ENCODE measurements at places on chromosomes 12 and 14. TPM values are rescaled to one million over a fixed set of nuclear protein-coding genes. Genes with fewer than 3 reads are reported as not detected.

- no peaks in the 10 kb centered on the region for H3K36me3 ChIP-seq
- H3K4me3 ChIP-seq = no peak overlapping the region
- H3K4me1 ChIP-seq = peaks cover 11% of the 10 kb centered on the region
- H3K27me3 ChIP-seq = no peaks in the 10 kb centered on the region
- no peak overlapping the region for H3K27ac ChIP-seq
These were observed 898.1 kb downstream of the GALC start for GRCh38 chr14:87094913-87095312.

GRCh38 chr12:89349814-89350213, 2.5 kb downstream of the DUSP6 start:
- peak overlapping the region; percentile 99 for H3K27ac ChIP-seq
- H3K36me3 ChIP-seq = peaks cover 22% of the 10 kb centered on the region
- peaks cover 46% of the 10 kb centered on the region for H3K4me1 ChIP-seq
- no peaks in the 10 kb centered on the region for H3K27me3 ChIP-seq

- no peak overlapping the region for H3K4me3 ChIP-seq
- peak overlapping the region; percentile 49 for H3K27ac ChIP-seq
- no peaks in the 10 kb centered on the region for H3K27me3 ChIP-seq
- peaks cover 16% of the 10 kb centered on the region for H3K36me3 ChIP-seq
- no peak for DNase-seq
- no peaks in the 10 kb centered on the region for H3K4me1 ChIP-seq
These were observed 22.7 kb upstream of the ARID4A start for GRCh38 chr14:58275527-58276190.

DNA sequence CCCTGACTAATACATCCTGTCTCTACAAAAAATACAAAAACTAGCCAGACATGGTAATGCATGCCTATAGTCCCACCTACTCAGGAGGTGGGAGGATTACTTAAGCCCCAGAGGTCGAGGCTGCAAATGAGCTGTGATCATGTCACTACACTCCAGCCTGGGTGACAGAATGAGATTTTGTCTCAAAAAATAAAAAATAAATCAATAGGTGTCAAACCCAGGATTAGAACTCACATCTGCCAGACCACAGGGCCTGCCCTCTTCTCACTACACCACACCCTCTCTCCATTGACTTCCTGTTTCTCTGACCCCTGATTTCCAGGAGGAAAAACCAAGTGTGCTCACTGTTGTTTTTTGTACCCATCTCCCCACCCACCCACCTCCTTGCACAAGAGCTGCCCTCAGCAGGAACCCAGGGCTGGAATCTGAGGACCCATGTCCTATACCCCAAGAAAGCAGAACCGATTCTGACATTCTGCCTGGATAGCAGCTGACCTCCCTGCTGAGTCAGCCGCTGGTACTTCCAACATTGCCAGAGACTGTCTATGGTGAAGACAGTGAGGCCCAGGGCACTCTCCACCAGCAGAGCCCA, 6.2 kb downstream of the CMKLR1 start:
- no peaks in the 10 kb centered on the region for H3K36me3 ChIP-seq
- no peak for DNase-seq
- H3K4me3 ChIP-seq = no peak overlapping the region
- H3K4me1 ChIP-seq = no peaks in the 10 kb centered on the region
- H3K27me3 ChIP-seq = peaks cover 8% of the 10 kb centered on the region
- H3K27ac ChIP-seq = no peak overlapping the region

DNA sequence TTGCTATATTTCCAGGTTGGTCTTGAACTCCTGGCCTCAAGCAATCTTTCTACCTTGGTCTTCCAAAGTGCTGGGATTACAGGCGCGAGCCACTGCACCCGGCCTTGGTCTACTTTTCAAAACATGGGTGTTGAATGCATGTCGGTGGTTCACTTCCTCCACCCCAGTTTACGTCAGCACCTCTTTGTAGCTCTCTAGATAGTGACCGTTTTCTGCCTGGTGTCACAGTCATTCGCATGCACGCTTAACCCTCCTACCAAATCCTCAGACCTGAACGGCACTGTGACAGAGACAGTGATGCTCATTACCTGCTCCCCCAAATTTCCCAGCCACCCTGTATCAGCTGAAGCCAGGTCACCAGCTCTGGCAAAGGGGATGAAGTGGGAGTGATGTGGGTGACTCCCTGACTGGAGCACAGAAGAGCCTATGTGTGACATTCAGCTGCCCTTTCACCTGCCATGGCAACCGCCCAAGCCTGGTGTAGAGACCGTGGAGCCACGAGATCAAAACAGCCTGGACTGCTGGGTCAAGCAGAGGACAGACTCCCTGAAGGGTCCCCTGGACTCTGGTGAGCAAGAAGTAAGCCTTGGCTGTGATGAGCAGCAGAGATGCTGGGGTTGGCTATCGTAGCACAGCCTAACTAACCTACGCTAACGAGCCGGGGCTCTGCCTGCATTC, 66.2 kb upstream of the GPR68 start:
- DNase-seq = no peak
- H3K27me3 ChIP-seq = no peaks in the 10 kb centered on the region
- no peaks in the 10 kb centered on the region for H3K4me1 ChIP-seq
- H3K27ac ChIP-seq = no peak overlapping the region
- peaks cover 37% of the 10 kb centered on the region for H3K36me3 ChIP-seq
- H3K4me3 ChIP-seq = no peak overlapping the region

Gene TMEM63C
- total RNA-seq = 1.6 TPM

DNA sequence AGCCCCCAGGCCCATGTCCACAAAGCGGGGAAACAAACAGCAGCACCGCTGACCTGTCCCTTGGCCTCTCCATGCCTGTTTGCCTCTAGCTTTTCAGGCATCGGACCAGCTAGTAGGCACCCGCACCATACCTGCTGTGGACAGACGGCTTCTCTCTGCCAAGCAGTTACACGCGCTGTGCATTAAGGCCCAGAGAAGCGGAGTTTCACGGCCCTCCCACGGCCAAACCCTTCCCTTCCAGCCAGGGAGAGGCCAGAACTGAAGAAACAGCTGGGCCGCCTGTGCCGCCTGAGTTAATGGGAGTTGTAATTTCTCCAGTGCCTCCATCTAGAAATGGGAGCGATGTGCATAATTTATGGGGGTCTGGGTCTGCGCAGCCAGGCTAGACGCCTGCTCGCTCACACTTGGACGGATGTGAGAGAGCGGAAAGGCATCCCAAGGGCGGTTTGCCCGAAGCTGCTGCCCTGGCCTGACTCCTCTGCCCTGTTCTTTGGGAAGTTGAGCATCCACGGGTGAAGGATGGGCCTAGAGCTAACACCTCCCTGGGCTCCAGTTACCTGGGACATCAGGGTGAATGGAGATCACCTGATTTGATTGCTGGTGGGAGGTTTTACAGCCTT, 89.7 kb upstream of the BCL11B start:
- peaks cover 6% of the 10 kb centered on the region for H3K27me3 ChIP-seq
- no peak for DNase-seq
- no peak overlapping the region for H3K27ac ChIP-seq
- H3K4me3 ChIP-seq = no peak overlapping the region
- H3K4me1 ChIP-seq = no peaks in the 10 kb centered on the region
- H3K36me3 ChIP-seq = no peaks in the 10 kb centered on the region

DNA sequence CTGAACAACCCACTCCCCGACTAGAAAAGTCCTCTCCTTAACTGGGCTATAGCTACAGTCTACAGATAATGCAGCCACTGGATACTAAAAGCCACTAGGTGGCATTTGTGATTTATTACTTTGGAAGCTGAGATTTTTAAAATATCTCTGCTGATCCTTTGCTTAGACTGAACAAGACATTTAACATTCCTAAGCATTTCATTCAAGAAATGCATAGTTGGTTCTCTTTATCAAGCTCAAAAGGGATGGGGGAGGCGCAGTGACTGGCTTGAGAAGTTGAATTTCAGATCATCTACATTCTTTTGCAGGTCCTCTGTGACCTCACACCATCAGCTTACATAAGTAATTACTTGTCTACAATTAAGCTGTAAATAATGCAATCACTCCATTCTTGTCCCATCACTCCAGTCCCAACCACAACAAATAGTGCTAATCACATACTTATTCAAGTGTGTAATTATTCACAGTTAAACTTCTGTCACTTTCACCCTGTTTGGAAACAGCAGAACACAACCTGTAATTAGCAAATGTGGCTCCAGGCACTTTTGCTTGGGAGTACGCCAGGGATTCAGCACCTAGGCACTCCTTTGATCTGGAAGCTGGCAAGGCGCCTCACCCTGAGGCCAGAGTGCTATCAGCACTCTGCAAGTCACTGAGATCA, 203.6 kb downstream of the NOVA1 start:
- DNase-seq = no peak
- H3K27ac ChIP-seq = no peak overlapping the region
- peaks cover 9% of the 10 kb centered on the region for H3K4me1 ChIP-seq
- H3K36me3 ChIP-seq = no peaks in the 10 kb centered on the region

GRCh38 chr14:87676814-87677437, 316.1 kb downstream of the GALC start:
- no peaks in the 10 kb centered on the region for H3K36me3 ChIP-seq
- no peak overlapping the region for H3K4me3 ChIP-seq
- no peaks in the 10 kb centered on the region for H3K4me1 ChIP-seq
- DNase-seq = no peak

Gene CCDC60
- total RNA-seq = 23.4 TPM

Gene CEBPE
- not detected for total RNA-seq

DNA sequence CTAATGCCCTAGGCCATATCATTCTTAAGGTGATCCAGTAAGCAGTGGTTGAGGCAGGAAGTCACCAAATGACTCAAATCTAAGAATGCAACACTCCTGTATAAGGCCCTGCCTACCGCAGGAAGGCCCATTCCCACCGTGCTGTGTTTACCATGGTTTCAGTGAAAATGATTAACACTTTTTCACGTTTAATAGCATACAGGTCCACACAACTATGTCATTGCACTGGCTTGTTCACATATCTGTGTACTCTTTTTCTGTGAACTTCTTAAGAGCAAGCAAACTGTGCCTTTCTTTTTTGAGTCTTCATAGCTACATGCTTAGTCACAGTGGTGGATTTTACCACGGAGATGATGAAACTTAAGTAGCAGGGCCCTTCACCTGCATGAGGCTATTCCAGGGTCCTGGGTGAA, 214.9 kb downstream of the CNTN1 start:
- no peaks in the 10 kb centered on the region for H3K27me3 ChIP-seq
- no peaks in the 10 kb centered on the region for H3K36me3 ChIP-seq
- no peaks in the 10 kb centered on the region for H3K4me1 ChIP-seq
- no peak overlapping the region for H3K4me3 ChIP-seq
- DNase-seq = no peak

DNA sequence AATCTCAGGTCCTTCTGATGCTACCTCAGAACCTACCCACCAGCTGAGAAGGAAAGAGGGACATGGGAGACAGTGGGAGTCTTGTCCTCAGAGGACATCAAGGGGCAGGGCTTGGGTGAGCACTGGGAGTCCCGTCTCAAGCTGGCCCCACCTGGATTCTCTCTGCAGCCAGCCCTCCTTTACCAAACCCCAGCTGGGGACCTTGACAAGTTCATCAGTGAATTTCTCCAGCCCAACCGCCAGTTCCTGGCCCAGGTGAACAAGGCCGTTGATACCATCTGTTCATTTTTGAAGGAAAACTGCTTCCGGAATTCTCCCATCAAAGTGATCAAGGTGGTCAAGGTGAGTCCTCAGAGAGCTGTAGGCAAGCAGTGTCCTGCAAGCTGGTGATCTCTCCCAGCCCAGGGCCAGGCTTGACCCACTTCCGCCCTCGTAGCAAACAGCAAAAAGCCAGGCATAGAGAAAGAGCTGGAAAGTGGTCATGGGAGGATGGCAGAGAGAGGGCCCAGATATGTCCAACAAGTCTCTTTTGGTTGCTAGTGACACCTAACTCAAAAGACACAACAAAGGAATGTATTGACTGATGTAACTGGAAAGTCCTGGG, 14.2 kb upstream of the OAS2 start:
- no peak for DNase-seq
- H3K36me3 ChIP-seq = peaks cover 2% of the 10 kb centered on the region
- peaks cover 21% of the 10 kb centered on the region for H3K27me3 ChIP-seq

GRCh38 chr14:21029917-21030316, at the start of gene TPPP2:
TPPP2 (plus strand) TSS chr14:21030217; CDS start chr14:21030582, 365 bp downstream.
- no peak for DNase-seq
- no peak within 1 kb of the TSS for H3K4me3 ChIP-seq
- no peaks in the 10 kb centered on the region for H3K36me3 ChIP-seq
- H3K4me1 ChIP-seq = peaks cover 10% of the 10 kb centered on the region
- peaks cover 15% of the 10 kb centered on the region for H3K27me3 ChIP-seq
- no peak within 1 kb of the TSS for H3K27ac ChIP-seq

Gene CYP27B1
- total RNA-seq = 2.0 TPM

DNA sequence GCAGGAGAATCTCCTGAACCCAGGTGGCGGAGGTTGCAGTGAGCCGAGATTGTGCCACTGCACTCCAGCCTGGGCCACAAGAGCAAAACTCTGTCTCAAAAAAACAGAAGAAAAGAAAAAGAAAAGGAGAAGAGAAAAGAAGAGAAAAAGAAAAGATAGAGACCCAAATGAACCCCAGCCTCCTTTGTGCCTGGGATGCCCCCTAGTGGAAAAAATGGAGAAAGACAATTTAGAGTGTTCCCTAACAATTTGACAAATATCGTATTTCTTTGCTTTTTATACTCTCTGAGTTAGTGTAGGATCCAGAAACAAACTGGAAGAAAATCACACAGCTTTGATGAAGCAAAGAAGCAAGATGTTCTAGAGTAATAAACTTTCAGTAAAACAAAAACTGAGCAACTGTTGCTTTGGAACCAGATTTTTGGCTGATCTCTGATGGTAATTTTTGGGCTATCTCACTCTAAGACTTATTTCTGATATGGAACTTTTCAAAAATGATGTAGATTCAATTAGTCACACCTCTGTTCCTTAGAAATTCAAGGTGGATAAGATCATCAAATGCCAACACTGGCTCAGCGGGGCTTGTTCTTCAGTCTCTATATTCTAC, 18.6 kb upstream of the PRKAB1 start:
- peaks cover 2% of the 10 kb centered on the region for H3K27me3 ChIP-seq
- no peak for DNase-seq
- no peaks in the 10 kb centered on the region for H3K36me3 ChIP-seq
- H3K4me1 ChIP-seq = no peaks in the 10 kb centered on the region
- no peak overlapping the region for H3K4me3 ChIP-seq

Gene RD3L
- total RNA-seq = not detected

Gene FAM90A1
- total RNA-seq = not detected

GRCh38 chr12:30599608-30600007, 96.1 kb downstream of the IPO8 start:
- peaks cover 1% of the 10 kb centered on the region for H3K4me1 ChIP-seq
- H3K27me3 ChIP-seq = no peaks in the 10 kb centered on the region
- H3K27ac ChIP-seq = no peak overlapping the region
- H3K4me3 ChIP-seq = no peak overlapping the region
- no peak for DNase-seq
- H3K36me3 ChIP-seq = peaks cover 8% of the 10 kb centered on the region

Gene OR4E2
- not detected for total RNA-seq

Gene PMCH
- not detected for total RNA-seq

DNA sequence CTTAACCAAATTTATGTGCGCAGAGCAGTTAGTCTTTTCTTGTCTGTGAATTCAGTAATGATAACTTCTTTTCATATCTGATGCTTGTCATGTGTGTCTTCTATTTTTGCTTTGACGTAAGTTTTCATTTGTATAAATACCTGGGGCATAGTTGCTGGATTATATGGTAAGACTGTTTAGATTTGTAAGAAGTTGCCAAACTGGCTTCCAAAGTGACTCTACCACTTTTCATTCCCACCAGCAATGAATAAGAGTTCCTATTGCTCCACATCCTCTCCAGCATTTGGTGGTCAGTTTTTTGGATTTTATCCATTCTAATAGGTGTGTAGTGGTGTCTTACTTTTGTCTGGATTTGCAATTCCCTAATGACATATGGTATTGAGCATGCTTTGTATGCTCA, 8.9 kb downstream of the ZNF268 start:
- DNase-seq = no peak
- no peak overlapping the region for H3K27ac ChIP-seq
- H3K36me3 ChIP-seq = peaks cover 100% of the 10 kb centered on the region

Gene ARG2
- 25.1 TPM for total RNA-seq

Gene SIX6
- total RNA-seq = not detected

All from progenitor cell of endocrine pancreas (in vitro differentiated cells).